ENCODE measurements at places on chromosomes 2 and 18.
A peak's percentile ranks its signal among the peaks of the same experiment; 100 is the strongest.

GRCh38 chr2:226431288-226431948 is 368.2 kb downstream of the IRS1 start:
- DNase-seq = no peak

GRCh38 chr2:176793792-176794191 is 418.8 kb upstream of the HNRNPA3 start:
- DNase-seq = no peak

- no peak for DNase-seq
Measured at GRCh38 chr2:68741805-68742306, 7.2 kb downstream of the ARHGAP25 start.

- DNase-seq = peak; percentile 9
Measured at GRCh38 chr2:237924164-237924534, 42.7 kb upstream of the UBE2F start.

- DNase-seq = no peak
Measured at GRCh38 chr2:63742580-63742976, 99.1 kb upstream of the UGP2 start.

- DNase-seq = no peak
Measured at GRCh38 chr2:220277445-220277975, 650.1 kb downstream of the SLC4A3 start.

DNA sequence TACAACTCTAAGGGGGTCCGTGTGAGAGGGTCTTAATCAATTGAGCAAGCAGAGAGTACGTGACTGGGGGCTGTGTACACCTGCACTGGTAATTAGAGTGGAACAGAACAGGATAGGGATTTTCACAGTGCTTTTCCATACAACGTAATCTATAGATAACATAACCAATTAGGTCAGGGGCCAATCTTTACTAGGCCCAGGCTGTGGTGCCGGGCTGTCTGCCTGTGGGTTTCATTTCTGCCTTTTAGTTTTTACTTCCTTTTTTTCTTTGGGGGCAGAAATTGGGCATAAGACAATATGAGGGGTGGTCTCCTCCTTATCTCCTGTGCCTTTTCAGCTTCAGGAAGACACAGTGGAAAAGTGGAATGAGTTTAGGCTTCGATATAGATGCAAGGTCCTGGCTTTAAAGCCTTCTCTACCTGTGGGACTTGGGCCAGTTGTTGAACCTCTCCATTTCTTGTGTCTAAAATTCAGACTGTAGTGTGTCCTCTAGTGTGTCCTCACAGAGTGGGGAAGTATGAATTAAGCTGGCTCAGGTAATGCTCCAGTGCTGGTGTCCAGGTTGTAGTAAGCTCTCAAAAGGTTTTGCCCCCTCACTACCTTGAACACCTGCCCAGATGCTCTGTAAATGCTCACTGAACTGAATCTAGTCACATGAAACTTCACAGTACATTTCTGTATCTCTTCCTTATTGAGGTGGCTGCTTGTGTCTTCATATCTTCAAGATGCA is 422.8 kb downstream of the SETBP1 start:
- DNase-seq = no peak

- no peak for DNase-seq
Measured at GRCh38 chr2:45263147-45263546, 253.9 kb upstream of the SIX2 start.

- DNase-seq = no peak
Measured at GRCh38 chr2:30308280-30308679, 76.9 kb downstream of the LBH start.

DNA sequence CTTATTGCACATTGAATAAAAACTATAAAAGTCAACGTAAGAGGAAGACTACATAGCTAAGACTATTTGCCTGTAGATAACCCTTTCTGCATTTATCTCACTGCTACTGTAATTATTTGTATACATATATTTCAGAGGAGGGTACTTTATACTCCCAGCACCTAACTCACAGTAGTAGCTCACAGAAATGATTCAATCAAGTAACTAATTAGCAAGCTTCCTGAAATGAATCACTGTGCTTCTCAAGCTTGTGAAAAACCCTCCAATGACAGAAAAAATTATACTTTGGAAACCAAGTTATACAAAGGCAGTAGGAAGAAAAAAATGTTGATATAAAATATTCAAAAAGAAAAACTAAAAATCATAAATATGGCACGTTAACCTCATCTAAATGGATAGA is 124.9 kb downstream of the NBAS start:
- no peak for DNase-seq

DNA sequence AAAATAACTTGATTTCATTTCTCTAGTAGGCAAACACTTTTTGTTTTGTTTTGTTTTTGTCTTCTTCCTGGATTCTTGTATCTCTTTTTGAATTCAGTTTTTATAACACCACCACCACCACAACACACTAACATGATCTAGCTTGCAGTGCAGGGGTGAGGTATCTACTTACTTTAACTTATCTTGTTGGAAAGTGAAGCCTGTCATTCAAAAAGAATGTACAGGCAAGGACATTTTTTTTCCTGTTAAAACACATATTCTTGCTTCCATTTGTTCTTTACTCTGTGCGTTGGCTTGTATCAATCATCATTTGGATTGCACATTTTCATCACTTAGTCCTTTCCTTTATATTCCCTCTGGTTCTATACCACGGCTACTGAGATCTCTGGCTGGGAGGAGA is 824.2 kb downstream of the PLCL1 start:
- no peak for DNase-seq

DNA sequence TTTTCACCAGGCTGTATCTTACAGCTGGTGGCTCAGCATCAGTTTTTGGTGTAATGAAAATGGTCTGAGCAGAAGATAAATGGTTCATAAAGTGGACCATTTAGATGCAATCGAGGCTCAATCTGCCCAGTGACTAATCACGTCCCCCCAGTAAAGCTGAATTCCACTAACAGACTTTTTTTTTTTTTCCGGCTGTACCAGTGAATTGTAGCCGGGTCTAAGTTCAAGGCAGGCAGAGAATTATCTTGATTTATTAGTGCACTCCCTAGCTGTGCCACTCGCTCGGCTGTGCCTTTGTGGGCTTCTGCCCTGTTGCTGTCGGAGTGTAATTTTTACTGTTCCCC is 215.1 kb upstream of the POU3F3 start:
- DNase-seq = no peak

- no peak for DNase-seq
Measured at GRCh38 chr2:8132351-8132831, 549.5 kb upstream of the ID2 start.

DNA sequence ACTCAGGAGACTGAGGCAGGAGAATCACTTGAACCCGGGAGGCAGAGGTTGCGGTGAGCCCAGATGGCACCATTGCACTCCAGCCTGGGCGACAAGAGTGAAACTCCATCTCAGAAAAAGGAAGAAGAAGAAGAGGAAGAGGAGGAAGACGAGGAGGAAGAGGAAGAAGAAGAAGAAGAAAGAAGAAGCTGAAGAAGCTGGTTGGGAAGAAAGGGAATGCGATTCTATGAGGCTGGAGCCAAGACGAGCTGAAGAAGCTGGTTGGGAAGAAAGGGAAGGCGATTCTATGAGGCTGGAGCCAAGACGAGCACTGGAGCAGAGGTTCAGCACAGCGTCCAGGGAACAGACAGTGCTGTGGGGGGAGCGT is 30.3 kb upstream of the TAF1B start:
- DNase-seq = peak; percentile 17

DNA sequence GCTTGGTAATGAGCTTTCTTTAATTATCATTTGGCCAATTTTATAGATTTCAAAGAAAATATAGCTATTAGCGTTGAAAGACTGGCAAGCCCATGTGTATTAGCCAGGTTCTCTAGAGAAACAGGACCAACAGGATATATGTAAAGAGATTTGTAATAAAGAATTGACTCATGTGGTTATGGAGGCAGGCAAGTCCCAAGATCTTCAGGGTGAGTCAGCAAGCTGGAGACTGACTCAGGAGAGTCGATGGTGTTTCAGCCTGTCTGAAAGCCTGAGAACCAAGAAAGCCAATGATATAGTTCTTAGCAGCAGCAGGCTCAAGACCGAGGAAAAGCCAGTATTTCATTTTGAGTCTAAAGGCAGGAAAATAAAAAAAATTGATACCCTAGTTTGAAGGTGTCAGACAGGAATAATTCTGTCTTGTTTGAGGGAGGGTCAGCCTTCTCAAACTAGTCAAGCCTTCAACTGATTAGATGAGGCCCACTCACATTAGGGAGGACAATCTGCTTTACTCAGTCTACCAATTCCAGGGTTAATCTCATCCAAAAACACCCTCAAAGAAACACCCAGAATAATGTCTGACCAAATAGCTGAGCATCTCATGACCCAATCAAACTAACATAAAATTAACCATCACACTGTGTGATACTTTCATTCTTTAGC is 78.3 kb upstream of the CRIM1 start:
- DNase-seq = no peak

DNA sequence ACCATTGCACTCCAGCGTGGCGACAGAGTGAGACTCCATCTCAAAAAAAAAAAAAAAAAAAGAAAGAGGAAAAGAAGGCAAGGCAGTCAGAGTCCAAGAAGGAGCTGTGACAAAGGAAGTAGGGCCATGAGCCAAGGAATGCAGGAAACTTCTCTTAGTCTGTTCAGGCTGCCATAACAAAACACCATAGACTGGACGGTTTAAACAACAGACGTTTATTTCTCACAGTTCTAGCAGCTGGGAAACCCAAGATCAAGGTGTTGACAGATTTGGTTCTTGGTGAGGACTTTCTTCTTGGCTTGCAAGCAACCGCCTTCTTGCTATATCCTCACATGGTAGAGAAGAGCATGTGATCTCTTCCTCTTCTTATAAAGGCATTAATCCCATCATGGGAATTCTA is 13.1 kb upstream of the SUMO1 start:
- DNase-seq = no peak

DNA sequence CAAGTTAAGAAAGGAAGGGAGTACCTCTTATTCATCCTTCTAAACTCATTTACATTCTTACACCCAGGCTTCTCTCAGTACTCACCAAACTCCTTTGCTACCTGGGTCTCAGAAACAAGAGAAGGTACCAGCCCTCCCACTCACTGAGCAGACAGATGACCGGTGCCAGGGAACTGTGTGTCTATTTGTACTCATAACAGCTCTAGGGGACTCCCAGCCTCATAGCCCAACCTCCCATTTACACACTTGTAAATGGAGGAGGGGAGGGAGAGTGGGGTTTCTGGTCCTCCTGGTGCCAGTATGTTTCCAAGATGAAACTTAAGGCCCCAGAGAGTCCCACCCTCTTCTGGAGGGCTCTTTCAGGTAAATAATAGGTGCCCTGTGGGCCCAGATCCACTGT is 42.8 kb upstream of the SIGLEC15 start:
- no peak for DNase-seq

DNA sequence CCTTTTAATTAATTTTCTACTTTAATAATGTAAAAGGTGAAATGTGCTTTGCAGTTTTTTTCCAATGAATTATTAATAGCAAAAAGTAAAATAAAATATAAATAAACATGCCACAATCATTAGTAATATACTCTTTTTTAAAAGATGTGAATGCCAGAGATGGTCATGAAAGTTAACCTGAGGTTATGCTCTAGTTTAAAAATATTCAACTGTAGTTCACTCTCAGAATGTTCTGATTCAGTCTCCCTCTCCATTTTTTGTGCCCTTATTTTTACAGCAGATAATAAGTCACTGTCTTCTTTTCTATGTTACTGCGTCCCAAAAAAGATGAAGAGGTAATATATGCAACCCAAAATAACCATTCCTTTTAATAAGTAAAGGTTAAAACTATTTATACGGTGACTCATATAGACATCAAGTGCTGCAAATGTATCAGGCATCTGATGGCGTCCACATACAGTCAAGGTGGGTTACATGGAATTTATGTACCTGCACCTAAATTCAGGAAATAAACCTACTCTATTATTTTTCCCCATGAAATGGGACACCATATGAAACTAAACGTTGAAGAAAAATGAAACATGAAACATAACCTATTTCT is 153.6 kb upstream of the ZNF804A start:
- no peak for DNase-seq

GRCh38 chr2:112077814-112078213 is 22.7 kb downstream of the TMEM87B start:
- DNase-seq = no peak

- DNase-seq = no peak
Measured at GRCh38 chr2:60573251-60573650, 19.8 kb upstream of the BCL11A start.

- no peak for DNase-seq
Measured at GRCh38 chr2:85768713-85769112, 14.9 kb downstream of the ATOH8 start.

Data from activated effector memory CD4-positive, alpha-beta T cell treated with anti-CD3 and anti-CD28 coated beads, Interleukin-2, amount 50 U/mL, for 16 hours (primary cell).